ENCODE measurements at places on chromosomes 5 and 9.

DNA sequence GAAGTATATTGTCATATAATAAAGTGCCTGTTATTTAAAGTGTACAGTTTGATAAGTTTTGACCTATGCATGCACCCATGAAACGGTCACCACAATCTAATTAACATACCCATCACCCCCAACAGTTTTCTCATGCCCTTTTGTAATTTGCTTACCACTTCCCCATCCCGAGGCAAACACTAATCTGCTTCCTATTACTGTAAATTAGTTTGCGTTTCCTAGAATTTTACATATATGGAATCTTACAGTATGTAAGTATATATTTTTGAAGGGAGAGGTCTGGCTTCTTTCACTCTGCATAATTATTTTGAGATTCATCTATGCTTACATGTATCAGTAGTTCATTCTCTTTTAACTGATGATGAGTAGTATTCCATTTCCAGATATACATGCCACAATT is 56.5 kb downstream of the AMBP start:
- DNase-seq: no peak

- DNase-seq: no peak
Measured at GRCh38 chr5:173392-174290, 17.7 kb upstream of the LRRC14B start.

DNA sequence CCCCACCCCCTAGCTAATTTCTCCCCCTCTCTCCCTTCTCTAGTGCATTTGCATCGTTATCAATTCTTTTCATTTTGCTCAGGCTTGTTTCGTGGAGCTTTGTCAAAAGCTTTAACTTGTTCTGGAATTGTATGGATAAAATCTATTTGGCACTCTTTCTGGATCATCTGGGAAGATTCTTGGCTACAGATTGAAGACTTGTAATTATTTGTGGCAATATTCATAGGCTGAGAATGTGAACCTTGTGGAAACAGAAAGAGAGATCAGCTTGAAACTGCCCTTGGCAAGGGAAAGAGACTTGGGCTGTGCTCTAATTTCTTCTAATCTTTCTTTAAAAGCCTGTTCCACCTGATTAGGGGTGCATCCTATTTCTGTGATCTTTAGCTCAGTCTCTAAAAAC is 340.6 kb upstream of the DAB2 start:
- no peak for DNase-seq

GRCh38 chr9:131661568-131662288 is 78.1 kb downstream of the RAPGEF1 start:
- DNase-seq: peak; percentile 62

DNA sequence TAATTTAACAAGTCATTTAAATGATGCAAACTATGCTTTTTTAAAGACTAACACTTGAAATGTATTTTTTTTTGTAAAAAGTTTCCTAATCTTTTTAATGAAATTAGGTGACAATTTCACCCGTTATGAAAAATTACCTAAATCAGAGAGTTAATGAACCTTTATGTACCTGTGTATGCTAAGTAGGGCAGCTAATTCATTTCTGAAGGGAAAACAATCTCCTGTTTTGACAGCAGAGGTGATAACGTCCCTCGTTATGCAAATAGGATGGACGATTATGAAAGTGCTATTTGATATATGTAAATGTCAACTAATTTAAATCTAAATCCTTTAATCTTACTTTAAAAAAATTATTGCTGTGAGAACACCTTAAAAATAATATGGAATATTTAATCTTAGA is 58.8 kb downstream of the MEF2C start:
- no peak for DNase-seq

GRCh38 chr5:152270096-152270495 is 135.0 kb downstream of the NMUR2 start:
- DNase-seq: no peak

GRCh38 chr9:120857481-120857880 is 14.8 kb upstream of the PSMD5 start:
- DNase-seq: no peak

DNA sequence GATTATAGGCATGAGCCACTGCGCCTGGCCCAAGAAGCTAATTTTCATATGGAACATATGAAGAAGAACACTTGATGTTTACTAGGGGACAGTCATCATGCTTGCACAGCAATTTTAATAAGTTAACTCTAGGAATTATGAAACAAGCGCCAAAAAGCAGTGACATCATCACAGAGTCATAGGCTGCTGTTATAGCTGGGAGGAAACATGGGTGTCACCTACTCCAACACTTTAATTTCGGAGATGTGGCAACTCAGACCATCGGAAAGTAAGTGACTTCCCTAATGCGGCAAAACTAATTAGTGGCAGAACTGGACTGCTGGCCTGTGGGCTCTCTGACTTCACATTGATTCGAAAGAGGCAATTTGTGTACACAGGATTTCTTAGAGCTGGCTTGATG is 38.1 kb upstream of the EQTN start:
- DNase-seq: no peak

- DNase-seq: no peak
Measured at GRCh38 chr5:36792560-36793180, 83.9 kb upstream of the NIPBL start.

DNA sequence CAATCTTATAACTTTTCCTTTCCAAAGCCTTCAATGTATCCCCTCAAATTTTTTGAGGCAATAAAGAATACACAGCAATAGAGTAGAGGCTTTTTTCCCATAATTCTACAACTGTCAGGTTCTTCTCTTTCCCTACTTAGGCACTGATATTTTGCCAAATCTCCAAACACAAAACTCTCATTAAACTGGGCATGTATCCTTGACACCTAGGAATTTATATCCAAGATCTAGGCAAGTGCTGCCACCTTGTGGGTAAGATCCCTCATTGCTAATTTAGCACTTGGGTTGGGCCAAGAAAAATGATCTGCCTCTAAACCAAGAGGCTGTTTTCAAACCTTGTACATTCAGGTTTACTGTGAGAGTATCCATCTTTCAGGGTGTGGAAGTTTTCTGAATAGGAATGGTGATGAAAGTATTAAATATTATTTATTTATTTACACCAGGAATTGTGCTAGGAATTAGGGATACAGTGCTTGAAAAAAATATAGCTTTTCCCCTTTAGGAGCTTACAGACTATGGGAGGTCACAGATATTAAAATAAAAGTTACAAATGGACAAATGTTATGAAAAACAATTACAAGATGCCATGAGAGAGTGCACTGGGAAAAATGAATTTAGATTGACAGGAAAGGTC is 17.6 kb downstream of the TSTD2 start:
- peak; percentile 35 for DNase-seq

- no peak for DNase-seq
Measured at GRCh38 chr5:158463938-158464337, 605.0 kb upstream of the CLINT1 start.

DNA sequence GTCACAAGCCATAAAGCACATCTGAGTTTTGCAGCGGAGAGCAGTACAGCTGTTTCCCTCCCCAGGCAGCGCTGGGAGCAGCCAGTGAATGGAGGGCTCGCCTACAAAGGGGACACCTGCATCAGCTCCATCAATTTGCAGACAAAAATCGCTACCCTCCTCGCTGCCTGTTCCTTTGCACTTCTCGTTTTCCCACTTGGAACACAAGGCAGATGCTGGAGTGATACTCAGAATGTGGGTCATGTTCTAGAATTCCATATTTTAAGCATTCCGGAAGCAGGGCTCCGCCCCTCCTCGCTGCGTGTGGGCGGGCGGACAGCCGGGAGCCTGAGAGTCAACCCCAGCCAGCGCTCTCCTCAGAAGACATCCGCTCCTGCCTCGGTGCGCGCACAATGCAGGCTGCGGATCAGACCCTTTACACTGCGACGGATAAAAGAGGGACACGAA is 92.1 kb downstream of the LMNB1 start:
- DNase-seq: no peak

DNA sequence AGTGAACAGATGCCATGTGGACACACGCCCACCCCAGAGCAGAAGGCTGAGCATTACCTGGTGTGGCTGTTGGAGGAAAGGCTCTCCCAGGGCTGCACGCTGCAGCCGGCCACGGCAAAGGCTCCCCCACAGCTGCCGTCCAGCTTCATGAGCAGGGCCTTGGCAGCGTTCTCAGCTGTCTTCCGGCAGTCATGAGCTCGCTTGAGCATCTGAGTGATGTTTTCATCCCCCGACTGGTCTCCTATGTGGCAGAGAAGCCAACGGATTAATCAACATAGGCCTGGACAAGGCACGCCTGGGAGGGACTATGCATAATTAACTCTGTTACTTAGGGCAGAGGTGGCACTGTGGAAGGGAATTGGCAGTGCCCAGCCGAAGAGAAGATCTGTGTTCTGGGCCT is 87.3 kb downstream of the DCP2 start:
- DNase-seq: no peak

DNA sequence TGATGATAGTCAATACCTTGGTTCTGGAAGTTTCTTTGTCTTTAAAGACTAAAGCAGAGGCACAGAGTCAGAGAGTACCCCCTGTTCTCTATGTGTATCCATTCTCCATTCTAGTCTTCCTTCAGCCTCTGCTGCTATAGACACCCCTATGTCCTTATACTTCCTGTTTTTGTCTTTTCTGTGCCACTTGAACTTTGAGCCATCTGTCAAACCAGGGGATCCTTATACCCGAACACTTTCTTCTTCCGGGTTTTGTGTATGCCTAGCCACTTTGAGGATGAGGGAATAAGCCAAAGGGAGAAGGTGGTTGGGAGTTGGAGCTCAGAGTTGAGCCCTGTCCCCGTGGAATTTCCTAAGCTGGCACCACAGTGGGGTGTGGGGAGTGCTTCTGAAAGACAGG is 61.1 kb upstream of the IL6ST start:
- no peak for DNase-seq

- DNase-seq: no peak
Measured at GRCh38 chr5:137037848-137038247, 461.3 kb downstream of the SPOCK1 start.

GRCh38 chr9:113526231-113526746 is 62.8 kb downstream of the RGS3 start:
- DNase-seq: no peak

DNA sequence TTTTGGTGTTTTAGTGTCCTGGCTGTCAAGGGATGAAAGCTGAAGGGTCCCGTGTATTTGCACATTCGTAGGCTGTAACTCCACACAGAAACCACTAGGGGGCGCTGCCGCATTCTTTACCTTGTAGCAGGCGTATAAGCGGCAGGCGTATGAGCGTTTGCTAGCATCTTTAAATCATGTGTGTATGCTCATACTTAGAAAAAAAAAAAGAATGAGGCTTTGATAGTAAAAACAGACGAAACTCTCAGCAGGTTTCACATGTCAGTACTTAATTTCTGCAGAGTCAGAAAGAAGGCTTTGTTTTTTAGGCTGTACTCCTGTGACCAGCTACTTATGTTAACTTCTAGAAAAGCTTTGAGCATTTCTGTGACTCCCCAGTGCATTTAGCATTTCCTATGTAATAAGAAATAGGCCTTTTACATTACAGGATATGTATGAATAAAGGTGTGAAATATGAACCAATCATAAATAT is 218.8 kb upstream of the ADAMTSL1 start:
- DNase-seq: peak; percentile 58

- DNase-seq: no peak
Measured at GRCh38 chr5:9174446-9174845, 371.4 kb downstream of the SEMA5A start.

GRCh38 chr9:16145196-16145950 is 592.5 kb downstream of the CCDC171 start:
- no peak for DNase-seq

DNA sequence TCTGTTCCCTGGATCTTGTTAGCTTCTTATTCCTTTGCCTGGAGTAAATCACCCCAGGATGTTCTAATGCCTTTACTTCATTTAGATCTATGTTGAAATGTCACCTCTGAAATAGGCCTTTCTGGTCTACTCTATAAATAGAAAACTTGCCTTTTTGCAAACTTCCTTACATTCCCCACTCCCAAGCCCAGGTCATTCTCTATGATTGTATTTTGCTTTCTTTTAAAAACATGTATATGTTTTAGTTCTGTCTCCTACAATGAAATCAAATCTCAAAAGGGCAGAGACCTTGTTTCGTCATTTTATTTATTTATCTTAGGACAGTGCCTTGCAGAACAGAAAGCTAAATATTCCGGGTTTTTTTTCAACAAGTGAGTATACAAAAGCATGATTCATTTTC is 1657.7 kb upstream of the C9orf72 start:
- DNase-seq: no peak

DNA sequence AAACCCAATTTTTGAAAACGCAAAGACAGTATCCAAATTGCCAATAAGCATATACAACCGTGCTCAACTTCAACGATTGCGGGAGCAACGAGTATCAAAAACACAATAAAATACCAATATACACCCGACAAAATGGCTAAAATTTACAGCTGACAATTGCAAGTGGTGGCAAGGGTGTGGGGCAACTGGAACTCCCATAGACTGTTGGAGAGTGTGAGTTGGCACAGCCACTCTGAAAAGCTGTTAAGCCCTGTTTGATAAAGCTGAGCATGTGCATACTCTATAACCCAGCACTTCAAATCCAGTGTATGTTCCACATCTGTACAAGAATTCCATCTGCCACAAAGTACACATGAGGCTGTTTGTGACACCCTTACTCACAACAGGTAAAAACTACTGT is 20.3 kb upstream of the NKD2 start:
- no peak for DNase-seq

DNA sequence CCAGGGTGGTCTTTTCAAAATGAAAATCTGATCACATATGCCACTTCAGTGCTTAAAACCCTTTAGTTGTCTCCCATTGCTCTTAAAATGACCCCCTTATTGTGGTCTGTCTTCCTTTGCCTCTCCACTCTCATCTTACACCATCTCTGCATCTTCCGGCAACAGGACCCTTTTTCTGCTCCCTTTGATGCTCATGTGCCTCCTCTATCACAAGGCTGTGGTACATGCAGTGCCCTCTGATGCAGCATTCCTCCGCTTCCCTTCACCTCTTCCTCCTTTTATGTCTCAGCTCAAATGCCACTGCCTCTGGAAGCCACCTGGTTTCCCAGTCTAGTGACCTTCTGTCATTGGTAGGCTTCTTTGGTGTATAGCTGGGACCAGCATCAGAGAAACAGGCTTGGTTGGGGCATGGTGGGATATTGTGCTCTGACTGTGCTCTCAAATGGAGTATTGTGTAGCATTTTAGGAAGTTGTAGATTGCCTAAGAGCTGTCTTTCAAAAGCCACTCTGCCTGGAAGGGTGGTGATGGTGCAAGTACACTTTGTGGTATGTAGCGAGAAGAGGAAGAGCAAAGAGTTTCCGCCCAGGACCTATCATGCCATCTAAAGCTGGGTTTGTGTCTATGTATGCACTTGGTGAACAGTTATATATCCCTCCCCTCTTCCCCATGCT is 28.1 kb downstream of the ARHGAP26 start:
- DNase-seq: peak; percentile 33

GRCh38 chr9:134390537-134390936 is 64.3 kb downstream of the RXRA start:
- peak; percentile 94 for DNase-seq

Data from stimulated activated naive CD8-positive, alpha-beta T cell treated with anti-CD3 and anti-CD28 coated beads, Interleukin-15, amount 100 ng/mL, for 72 hours (primary cell).